Muscle of arm (tissue), 14 donors: ENCODE measurements at places on chromosomes 1 and 21. TPM values are rescaled to one million over a fixed set of nuclear protein-coding genes. Genes with fewer than 3 reads are reported as not detected.

The TMIGD3 gene
- 0.28 TPM for polyA plus RNA-seq

The LZIC gene
- polyA plus RNA-seq, result 57.0 TPM

The XKR8 gene
- not detected for polyA plus RNA-seq

The CRP gene
- not detected for polyA plus RNA-seq

DNA sequence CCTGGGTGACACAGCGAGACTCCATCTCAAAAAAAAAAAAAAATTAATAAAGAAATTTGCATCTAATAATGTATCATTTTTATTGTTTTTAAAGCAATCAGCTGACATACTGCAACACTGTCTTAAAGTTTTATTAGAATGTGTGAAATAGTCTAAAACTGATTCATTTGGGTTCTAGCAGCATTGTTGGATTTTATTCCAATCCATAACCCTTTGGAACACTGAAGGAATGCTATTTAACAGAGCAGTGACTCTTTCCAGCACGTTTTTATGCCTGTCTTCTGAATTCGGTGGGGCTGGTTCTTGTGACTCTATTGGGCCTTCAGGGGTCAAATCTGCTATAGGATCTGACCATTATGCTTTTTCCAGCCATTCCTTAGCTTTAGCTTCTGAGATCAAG lies 18.2 kb upstream of the FMO4 start:
- no peak for DNase-seq

DNA sequence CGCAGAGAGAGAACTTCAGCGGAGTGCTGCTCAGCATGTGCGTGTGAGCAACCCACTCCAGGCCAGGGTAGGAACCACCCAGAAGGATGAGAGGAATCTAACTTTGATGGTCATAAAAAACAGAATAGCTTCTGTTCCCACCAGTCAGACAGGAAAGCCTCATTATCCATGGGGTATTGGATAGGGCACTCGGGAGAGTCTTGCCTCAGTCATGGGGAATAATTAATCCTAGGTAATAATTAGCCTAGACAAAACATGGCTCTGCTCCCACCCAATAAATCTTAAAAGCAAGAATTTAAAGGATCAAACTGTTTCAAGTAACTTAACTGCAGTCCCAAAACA lies 35.3 kb downstream of the LDLRAD1 start:
- no peak for DNase-seq

DNA sequence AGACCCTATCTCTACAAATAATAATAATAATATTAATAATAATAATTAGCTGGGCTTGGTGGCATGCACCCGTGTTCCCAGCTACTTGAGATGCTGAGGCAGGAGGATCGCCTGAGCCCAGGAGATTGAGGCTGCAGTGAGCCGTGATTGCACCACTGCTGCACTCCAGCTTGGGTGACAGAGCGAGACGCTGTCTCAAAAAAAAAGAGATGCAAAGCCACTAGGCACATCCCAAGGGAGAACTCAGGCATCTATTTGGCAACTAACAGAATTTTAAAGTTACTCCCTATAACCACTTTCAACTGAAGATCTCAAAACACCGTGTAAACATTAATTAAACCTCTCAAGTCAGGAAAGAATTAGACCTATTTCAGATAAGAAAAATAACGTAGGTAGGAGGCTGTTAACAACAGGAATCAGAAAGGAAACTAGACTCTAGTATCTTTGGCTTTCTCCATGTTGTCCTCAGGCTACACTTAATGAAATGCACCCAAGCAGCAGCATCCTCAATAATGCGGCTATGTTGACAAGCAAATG lies 3.7 kb downstream of the RNF19B start:
- DNase-seq, result no peak

- no peak for DNase-seq
Observed at GRCh38 chr1:47561523-47562007, 123.7 kb downstream of the FOXD2 start.
